NB4 (cell line): ENCODE measurements at places on chromosomes 1 and 21.

GRCh38 chr1:58964880-58965279 is 181.0 kb upstream of the JUN start:
- DNase-seq: peak; percentile 28

DNA sequence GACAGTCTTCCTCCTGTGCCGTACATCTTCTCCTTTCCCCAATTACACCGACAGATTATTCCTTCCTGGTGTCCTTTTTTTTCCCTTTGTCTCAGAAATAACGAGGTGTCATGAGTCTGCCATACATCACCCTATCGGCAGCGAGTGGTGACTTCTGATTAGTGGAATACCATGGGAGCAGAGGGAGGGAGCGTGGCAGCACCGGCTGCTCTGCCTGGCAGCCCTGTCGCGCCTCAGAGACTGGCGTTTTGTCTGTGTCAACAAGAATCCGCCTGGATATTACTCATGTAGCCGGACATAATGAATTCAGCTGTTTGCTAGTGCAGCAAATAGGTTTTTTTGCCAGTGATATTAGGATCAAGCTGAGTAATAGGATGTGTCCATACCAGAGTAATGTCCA is 51.8 kb downstream of the UTP25 start:
- DNase-seq: no peak

GRCh38 chr1:119718972-119719371 is 7.2 kb downstream of the PHGDH start:
- no peak for DNase-seq

GRCh38 chr1:104720741-104721140 is 971.0 kb downstream of the AMY1C start:
- no peak for DNase-seq

DNA sequence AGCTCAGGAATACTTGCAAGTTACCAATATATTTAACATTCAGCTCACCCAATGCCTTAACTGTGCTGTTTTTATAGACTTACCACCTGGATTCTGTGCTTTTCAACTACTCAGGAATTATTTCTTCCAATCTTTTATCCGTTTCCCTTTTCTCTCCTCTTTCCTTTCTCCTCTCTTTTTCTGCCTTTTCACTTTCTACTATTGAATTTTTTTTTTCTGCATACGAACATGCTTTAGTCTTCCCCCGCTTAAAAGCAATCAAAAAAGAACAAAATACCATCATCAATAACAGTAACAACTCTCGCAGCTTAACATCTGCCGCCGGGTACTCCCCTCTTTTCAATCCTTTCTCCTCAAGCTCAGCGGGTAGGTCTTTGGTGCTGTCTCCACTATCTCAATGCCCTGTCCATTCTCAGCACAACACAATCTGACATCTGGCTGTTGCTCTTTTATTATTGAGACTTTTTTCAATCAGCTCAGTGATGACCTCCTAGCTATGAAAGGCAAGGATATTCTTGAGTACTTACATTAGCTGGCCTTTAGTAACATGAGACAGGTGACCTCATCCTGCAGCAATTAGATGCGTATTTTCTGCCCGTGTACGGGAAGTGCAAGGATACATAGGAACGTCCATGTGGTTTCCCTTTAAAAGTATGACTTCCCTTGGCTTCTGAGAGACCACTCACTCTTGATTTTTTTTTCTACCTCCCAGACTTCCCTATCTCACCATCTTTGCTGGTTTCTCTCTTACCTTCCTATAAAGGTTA is 40.2 kb upstream of the SIPA1L2 start:
- DNase-seq: no peak

DNA sequence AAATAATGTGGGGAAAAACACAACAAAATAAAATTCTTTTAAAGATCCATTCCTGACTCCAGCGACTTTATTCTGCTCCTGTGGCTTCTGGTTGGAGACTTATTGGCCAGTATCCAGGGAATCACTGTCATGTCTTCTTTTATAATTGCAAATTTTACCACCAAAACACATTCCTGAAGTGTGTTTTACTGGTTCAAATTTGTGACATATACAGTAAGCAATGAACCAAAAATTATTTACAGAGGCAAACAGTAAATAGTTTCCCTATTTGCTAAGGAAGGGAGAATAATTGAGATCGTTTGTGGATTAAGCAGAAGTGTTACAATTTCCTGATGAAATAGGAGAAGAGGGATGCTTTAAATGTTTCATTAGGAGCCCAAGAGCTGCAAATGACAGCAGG is 118.7 kb downstream of the ZNF281 start:
- DNase-seq: no peak

GRCh38 chr21:14569026-14569621 is 23.0 kb upstream of the SAMSN1 start:
- no peak for DNase-seq

DNA sequence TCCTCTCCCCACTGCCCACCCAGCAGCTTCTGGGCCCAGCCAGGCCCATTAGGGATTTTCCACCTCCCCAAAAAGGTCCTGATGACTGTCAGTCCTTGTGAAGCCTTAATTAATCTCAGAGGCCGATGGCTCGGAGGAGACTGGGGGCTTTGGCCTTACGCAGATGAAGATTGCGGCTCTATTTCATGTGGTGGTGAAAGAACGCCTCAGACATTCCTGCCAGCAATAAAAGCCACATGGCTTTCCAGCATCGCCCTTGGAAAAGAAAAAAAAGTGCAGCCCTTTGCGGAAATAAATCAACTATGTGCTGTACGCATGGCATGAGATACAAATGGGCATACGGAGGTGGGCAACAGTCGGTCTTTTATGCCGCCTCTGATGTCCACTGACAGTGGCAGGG is 6.6 kb upstream of the RUNX3 start:
- DNase-seq: no peak
